ENCODE measurements at places on chromosomes 7 and 10.

- no peak for DNase-seq
Observed at GRCh38 chr7:143519411-143520131, 41.9 kb downstream of the TAS2R41 start.

GRCh38 chr7:24325708-24326107, 41.7 kb downstream of the NPY start:
- DNase-seq: no peak

GRCh38 chr10:78752708-78753107, 316.1 kb upstream of the ZMIZ1 start:
- no peak for DNase-seq

GRCh38 chr7:91427051-91427450, 162.8 kb downstream of the FZD1 start:
- no peak for DNase-seq

DNA sequence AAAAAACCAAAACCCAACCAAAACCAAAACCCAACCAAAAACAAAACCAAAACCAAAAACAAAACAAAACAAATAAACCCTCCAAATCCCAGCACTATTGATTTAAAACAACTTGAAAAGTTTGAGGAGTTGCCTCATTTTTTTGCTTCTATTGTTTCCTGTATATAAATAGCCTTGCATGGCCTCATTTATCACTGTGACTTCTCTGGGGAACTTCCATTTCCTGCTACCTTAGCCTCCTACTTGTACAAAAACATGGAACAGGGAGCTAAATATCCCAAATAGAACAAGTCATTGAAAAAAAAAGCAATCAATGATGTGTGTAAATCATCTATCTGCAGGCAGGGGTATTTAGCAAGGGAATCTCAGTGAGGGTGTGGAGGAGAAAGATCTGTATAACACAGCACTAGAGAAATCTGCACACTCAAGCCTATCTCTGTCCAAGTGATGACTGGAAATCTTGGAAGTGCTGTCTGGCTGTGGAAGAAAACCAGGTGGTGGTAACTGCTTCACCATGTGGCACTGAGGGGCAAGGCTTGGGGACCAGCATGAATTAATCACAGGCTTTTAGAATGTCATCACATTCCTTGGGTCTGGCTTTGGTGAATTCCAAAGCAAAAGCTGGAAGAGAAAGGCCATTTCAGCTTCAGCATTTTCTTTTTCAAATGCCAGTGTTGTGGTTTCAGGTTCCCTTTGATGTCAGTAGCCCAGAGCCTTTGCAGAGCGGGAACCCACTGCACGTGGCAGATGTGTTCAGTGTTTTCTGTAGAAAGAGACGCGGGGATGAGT, 349.5 kb upstream of the ZNF32 start:
- no peak for DNase-seq

- DNase-seq: no peak
Observed at GRCh38 chr10:86106616-86107015, 260.0 kb downstream of the GRID1 start.

- DNase-seq: no peak
Observed at GRCh38 chr7:55565681-55566080, 6.6 kb downstream of the VOPP1 start.

DNA sequence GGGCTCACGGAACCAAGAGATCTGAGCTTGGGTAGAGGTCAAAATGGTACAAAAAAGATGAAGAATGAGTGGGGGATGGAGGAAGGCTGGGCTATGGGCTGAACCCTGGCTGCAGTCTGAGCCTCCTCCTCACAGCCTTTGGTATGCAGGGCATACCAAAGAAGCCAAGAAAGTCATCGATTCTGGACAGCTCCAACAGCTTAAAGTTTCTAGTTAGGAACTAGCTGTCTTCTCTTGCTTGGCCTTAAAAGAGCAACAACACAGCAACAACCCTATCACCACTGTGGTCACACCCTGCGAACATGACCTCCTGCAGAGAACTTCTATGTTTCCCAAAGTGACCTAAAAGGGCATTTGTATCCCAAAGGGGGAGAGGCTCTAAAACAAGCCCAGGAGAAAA, 126.1 kb upstream of the EFCAB10 start:
- no peak for DNase-seq

GRCh38 chr7:23346316-23346715, 47.2 kb downstream of the MALSU1 start:
- DNase-seq: no peak

- DNase-seq: no peak
Observed at GRCh38 chr10:126315494-126316177, 72.6 kb downstream of the ADAM12 start.

DNA sequence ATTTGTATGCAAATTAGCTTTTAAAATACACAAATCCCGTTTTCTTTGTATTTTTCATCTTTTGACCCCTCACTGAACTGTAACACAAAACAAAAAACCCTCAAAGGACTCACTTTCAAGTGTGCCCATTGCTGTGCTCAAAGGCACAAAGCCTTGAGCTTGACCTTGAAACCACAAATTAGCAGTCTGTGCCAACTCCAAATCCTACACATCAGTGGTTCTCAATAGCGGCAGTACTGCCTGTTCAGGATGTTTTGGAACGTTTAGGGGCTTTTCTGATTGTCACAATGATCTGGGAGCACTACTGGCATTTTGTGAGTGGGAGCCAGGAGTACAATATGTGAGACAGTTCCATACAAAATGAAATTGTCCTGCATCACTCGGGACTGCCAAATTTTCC, 55.5 kb downstream of the KDM7A start:
- no peak for DNase-seq

GRCh38 chr10:101397140-101397539, 43.2 kb downstream of the BTRC start:
- DNase-seq: no peak

DNA sequence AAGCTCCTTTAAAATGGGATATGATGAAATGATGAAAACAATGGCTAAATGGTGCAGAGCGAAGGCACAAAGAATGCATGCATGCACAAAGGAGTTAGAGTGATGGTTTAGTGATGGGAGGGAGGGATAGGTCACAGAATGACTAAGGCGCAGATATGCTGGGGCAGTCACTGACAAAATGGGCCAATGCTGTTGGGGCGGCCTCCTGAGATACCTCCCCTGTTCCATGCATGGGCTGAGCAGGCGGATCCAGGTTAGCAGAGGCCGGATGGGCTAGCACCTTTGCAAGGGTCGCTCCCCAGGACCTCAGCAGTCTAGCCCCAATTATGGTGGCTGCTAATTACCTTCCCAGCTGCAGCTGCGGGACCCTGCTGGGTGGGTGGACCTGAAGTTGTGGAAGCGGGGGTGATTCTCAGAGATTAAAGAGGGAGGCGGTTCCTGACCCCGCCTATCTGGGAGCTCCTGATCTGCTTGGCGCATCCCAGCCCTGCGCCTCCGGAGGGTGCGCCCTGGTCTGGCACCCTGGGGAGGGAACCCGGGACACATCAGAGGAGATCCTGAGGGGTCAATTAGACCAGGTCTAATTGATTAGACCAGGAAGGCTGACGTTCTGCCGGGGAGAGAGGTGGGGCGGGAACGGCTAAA, 175.0 kb downstream of the CYP26A1 start:
- no peak for DNase-seq

- peak; percentile 55 for DNase-seq
Observed at GRCh38 chr10:70458329-70459060, 17.0 kb upstream of the NODAL start.

GRCh38 chr10:12825260-12825849, 176.2 kb downstream of the CCDC3 start:
- no peak for DNase-seq

GRCh38 chr10:36899652-36900051, 225.7 kb upstream of the ANKRD30A start:
- DNase-seq: no peak

DNA sequence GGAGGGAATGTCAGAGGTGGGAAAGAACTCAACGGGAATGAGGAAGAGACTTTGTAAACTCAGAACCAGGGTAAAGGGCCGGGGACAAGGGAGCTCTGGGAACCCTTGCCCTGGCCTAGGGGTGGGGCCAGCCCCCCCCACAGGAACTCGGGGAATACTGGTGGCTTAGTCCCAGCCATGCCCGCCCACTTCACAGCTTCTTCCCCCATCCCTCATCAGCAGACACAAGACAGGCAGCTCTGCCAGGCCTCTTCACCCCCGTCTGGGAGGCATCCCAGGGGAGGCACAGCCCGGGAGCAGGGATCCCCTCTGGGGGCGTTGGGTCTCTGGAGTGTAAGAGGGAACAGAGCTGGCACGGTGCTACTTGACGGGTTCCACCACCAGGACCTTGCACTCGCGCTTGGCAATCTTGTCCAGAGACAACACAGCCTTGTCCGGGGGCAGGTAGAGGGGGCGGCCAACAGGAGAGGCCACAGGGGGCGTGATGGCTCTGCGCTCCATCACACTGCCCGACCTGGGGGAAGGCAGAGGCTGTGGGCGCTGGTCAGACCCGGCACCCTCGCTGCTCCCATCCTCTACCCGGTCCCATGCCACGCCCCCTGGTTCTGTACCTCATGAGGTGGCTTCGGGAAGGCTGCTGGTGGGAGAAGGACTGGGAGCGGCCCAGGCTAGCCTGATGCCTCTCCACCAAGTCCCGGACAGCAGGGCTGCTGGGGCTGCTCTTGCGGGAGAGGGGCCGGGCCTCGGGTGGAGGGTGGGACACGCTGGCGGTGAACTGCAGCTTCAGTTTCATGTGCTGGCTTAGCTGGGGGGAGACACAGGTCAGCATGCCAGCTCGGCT, 3.7 kb downstream of the TRAPPC14 start:
- DNase-seq: no peak

GRCh38 chr7:27161214-27161720, 4.1 kb downstream of the HOXA9 start:
- DNase-seq: no peak

DNA sequence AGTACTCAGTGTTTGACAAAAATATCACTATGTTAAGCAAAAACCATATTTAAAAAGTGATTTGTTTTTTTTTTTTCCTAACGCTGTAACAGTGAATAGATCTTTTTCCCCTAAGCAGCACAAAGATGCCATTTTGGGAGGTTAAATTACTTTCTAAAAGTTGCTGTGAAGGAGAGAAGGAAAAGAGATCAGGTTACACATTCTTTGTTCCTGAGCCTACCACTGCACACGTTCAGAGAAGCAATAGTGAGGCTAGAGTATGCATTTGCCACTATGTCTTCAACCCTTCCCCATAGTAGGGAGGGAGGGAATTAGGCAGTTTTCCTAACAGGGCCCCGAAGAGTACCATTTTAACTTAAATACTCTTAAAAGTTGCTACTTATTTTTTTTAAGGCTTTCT, 38.9 kb downstream of the BMPR1A start:
- no peak for DNase-seq

DNA sequence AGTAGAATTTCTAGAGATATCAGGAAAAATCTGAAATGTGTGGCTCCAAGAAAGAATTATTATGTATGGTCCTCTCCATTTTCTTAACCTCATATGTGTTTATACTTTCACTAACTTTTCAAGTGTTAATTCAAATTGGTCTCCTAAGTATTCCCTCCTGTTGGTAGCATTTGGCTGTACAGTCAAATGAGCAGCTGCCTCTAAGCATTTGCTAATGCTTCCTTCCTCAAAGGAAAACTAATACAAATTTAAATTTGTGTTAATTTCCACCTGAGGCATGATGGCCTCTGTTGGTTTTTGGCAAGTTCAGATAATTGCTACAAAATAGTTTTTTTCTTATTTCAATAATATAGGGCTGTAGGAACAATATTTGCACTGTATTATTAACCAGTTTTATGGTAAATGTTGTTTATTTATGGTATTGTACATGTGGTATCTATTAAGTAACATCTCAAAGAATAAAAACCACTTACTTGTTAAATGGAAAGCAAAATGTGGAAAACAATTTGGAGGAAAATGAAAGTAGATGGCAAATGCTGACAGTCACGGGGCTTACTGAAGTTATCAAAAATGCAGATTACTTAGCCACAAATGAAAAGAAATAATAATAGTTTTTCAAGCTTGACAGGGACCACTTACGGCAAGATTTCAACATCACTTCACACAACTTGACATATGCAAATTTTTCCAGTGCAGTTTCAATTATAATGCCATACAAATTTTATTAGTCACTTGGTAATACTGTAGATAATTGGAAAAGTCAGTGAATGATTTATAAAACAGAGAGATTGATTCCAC, 299.3 kb upstream of the MEOX2 start:
- no peak for DNase-seq

DNA sequence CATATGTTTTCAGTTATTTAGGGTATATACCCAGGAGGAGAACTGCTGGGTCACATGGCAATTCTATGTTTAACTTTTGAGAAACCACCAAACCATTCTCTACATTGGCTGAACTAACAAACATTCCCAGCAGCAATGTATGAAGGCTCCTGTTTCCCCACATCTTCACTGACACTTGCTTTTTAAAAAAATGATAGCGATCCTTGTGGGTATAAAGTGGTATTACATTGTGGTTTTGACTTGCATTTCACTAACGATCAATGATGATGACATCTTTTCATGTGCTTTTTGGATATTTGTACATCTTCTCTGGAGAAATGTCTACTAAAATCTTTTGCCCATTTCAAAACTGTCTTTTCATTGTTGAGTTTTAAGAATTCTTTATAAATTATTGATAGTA, 51.2 kb upstream of the ANAPC16 start:
- DNase-seq: no peak

DNA sequence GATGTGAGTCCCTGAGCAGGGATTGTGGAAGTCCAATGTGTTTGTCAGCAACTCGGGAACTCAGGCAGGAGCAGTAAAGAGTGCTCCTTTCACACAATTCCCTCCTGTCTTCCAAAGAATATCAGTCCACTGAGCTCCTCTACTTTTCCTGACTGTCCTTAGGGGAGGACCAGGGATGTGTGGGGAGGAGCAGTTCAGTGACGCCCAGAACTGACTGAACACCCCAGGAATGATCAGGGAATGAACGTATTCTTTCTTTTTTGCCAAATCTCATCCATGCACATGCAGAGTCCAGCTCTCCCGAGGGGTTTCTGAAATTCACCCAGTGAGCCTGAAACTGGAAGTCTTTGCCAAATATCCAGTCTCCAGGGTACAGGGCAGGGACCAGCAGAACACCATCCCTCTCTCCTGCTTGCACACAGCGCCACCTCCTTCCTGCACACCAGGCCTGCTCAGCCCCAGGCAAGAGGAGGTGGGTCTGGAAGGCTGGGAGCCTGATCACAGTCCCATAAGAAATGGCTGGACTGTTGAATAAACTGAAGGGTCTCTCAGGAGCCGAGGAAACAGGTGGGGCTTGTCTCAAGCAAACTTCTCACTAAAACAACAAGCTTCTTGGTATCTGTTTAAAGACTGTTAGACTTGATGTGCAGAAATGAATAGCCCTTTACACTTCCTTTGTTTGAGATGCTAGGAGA, 294.7 kb downstream of the C7orf25 start:
- no peak for DNase-seq

GRCh38 chr10:51389415-51390321, 309.7 kb downstream of the CSTF2T start:
- no peak for DNase-seq

Measured in activated T-cell treated with anti-CD3 and anti-CD28 coated beads for 4 hours (primary cell).